ENCODE measurements at places on chromosomes 4 and X.

GRCh38 chr4:60215906-60216305, 984.2 kb upstream of the ADGRL3 start:
- DNase-seq = no peak

DNA sequence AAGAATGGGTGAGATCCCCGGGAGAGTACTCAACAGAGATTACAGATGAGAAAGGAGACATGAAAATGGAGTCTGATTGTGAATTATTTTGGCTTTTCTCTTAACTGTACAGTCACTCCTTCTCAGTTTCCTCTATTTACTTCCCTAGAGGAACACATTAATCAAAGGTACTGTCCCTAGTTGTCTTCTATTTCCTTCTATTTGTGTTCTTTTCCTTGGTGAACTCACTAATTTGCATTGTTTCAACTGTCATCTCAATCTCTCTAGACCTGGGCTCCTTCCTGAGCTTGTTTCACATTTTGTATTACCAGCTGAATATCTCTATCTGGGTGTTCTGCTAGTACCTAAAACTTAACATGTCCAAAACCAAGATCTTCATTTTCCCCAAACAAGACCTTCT, 59.8 kb downstream of the ABCB7 start:
- DNase-seq = no peak

DNA sequence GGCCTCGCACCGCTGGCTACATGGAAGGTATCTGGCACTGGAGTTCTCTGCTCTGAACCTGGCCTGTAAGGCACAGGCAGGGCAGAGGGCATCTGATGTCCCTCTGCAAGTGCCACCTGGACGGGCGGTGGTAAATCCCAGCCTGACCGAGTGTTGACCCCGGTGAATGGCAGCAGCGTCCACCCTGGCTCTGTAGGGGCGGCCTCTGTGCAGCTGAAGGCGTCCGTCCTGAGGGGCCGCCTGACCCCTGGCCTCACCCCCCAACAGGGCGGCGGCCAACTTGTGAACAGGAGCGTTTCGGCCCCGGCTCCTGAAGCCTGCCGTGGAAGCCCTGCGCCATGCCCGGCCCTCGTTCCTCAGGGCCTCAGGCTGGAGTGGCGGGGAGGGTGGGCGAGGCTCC, 51.4 kb downstream of the CPZ start:
- no peak for DNase-seq

DNA sequence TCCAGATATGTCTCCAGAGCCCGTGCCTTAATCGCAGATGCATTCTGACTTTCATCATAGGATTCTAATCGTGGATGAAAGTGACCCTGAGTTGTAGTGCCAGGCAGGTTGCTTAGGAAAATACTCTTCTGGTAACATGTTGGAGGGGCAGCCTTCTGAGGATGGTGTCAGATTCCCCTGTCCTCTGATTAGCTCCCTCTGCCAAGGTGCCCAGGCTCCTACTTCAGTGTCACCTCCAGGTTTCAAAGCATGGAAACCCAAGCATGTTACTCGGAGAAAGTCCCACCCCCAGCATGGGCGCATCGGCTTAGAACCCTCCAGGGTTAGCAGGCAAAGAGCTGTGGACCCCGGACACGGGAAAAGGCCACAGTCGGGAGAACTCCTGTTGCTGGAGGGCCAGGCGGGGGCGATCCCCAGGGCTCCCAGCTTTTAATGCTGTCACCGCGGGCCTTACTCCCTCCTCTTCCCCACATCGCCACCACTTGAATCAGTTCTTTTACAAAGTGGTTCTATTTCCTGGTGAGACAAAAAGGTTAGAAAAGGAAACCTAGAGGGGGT, 44.5 kb downstream of the TRIM2 start:
- DNase-seq = no peak

DNA sequence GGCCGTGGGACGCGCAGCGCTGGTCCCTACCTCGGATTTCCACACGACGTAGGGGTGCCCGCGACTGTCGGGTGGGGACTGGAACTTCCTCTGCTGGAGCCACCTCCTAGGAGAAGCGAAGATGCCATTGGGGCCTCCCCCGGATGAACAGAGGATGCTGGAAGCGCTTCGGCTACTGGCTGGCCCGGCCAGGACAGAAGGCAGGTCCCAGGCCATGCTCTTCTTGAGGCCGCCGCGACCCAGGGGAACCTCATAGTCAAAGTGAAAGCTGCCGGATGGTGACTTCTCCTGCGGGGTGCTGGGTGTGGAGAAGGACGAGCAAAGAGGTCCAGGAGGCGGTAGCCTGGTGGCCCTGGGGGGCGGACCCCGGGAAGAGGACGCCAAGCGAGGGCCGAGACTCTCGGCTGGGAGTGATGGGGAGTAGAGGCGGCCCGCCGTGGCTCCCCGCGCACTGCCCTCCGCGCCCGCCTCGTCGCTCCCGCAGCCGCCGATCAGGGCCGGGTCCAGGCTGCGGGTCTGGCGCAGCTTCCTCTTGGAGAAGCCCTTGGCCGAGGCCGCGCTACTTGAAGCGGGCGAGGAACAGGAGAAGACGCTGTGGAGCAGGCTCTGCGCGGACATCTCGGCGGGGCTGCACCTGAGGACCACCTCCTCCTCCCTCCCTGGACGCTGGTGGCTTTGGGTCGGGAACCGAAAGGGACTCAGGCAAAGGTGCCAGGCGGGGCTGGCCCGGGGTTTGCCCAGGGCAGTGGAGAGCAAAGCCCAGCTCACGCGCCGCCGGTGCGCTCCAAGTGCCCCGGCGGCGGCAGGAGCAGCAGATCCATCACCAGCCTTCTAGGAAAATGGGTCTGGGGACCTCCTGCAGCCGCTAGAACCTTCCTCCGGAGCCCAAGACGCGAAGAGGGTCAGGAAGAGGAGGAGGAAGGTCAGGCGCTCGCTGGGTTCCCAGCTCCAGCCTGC, 1.2 kb downstream of the ARHGAP6 start:
- no peak for DNase-seq

DNA sequence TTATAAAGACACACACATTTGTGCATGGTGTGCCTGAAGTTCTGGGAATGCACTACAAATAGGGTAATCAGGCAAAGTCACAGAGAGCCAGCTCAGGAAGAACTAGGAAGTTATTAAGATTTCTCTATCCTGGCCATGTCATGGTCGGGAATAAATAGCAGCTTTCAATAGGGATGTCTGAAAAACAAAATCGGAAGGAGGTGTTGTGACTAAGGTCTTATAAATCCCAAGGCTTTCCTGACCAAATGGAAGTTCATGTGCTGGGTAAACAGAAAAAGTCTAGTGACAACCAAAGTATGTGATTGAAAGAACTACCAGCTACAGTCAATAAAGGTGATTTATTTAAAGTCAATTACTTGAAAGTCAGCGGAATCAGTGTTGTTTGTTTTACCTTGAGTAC, 262.5 kb upstream of the HS3ST1 start:
- no peak for DNase-seq

DNA sequence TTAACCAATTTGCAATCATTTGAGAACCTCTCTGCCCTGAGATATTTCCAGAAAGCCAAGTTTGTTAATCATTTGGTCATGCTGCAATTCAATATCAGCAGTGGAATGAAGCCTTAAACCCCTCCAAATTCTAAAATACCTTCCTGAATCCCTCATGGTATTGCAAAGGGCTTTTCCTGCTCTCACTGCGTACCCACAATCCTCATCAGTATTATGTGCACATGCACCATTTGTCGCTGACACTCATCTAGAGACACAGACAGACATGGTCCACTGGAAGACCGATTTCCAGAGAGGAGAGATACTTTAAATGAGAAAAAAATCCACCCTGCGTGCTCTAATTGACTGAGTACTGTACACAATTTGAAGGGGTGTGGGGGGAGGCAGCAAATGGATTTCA, 104.4 kb downstream of the GPC3 start:
- DNase-seq = no peak

GRCh38 chrX:38898261-38898660, 97.0 kb downstream of the MID1IP1 start:
- no peak for DNase-seq

DNA sequence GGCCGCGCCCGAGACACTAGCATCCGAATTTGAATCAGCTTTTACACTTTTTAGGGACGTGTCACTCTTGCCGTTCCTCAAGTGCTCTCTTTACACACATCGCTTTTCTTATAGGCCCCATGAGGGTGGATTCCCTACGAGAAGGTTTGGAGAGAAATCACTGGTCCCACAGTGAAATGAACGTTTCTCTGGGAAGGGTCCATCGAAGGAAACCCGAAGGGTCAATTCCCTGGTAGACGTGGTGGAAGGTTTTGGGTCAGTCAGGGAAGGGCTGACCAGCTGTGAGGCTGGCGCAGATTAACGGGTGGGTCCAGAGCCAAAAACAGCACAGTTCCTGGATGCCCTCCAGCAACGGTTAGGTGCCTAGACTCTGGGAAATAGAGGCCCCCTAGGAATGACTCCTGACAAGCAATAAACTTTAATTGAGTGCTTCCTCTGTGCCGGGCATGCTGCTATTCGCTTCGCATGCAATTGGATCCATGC, 35.9 kb downstream of the ETDC start:
- DNase-seq = no peak

DNA sequence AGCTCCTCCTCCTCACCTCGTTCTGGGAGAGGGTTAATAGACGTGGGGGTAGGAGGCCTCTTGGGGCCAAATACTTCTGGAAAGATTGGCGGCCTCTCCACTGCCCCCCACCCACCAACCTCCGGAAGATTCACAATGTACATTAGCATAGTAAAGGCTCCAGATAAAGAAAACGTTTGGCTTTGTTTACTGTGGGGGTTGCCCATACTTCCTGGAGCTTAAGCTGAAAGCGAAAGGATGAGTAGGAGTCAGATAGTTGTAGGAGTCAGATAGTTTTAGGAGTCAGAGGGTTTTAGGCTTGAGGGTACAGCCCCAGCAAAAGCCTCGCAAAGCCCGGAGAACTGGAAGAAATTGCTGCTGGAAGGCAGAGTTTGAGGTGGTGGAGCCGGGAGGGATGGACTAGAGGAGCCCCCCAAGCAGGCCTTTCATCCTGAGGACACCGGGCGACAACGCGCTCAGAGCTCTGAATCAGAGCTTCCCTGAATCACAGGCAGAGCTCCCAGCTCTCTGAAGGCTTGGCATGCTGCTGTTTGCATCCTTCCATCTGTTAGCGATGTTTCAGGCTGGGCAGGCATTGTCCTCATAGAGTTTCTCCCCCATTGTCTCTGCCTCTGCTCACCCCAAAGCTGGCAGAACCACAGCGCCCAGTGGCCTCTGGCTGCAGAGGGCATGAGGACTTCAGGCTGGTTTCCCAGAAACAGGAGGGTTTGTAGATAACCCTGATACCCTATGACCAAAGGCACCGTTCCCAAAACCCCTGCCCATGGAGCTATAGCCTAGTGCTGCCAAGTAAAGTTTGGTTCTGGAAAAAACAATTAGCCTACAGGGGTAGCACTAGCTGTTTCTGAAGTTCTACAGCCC, 280.7 kb downstream of the BCOR start:
- no peak for DNase-seq

DNA sequence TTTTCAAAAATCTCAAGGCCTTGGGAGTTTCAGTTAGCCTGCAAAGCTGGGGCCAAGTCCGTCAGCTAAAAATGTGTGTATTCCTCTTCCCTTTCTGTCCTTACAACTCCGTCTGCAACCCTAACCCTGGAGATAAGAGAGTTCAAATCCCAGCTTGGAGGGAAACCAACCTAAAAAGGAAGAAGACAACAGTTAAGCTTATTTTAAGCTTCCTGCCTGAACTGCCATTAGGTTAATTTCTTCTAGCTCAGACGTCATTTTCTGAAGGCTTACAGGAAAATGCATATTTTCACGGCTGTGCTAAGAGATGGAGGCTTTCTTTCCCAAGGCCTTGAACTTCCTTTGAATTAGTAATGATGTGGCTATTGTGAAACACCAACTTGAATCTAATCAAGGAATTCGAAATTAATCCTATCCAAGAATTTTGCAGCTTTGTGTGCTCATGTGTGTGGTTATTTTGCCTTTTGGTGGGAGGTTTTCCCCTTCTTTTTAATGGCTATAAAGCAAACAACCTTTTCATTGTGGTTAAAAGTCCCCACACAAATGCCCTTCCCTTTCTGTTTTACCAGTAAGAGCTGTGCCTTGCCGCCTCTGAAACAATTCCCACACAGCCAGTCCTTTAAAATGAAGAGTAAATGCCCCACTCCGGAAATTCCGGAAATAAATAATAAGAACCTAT, 103.5 kb downstream of the IRF2 start:
- DNase-seq = no peak

DNA sequence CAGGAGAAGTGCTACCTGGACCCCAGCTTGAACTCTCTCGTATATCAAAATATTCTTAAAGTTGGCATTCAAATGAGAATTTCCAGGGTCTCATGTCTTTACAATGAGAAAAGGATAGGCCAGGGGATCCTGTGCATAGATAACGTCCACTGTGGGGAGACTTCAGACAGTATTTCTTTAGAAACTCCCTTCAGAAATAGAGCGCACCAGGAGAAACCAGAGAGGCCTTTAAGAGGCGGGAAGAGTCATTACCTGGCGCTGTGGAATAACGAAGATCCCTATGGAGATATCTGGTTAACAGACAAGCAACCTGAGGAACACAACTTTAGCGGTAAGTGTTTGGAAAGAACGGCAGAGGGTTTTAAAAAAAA, 600 bp downstream of the RADX start:
- no peak for DNase-seq

DNA sequence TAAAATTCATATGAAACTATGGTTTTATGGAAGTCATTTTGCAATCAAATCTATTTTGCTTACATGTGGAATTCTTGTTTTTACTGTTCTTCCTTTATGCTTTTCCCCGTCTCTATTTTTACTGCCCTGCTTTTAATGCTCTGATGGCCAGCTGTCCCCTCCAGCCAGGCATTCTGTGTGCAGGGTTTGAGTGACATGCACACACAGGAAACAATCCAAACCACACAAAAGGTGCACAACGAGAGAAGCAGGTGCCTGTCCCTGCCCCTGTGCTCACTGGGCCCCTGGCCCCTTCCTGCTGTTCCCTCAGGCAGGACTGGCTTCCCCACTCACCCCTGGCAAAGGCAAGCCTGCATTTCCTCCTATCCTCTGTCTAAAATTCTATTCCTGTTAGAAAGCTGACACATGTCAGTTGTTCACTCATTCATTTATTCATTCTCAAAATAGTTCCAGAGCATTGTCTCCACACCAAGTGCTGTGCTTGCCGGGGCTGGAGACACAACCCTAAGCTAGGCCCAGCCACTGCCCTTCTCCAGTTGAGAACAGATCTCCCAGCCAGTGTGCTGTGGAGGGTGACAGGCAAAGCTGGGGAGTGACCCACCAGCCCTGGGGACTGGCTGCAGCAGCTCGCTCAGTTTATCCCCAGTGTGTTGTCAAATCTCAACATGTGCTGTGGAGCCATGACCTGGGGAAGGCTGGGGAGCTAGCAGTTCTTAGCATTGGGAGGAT, 346.3 kb downstream of the FBXW7 start:
- no peak for DNase-seq

- DNase-seq = no peak
Observed at GRCh38 chrX:41025926-41026701, 59.1 kb upstream of the USP9X start.

GRCh38 chr4:48139691-48140090, 5.6 kb upstream of the TXK start:
- DNase-seq = peak; percentile 38
